ENCODE measurements at places on chromosomes 4 and X.

GRCh38 chr4:59689149-59689548 is 1511.0 kb upstream of the ADGRL3 start:
- no peak for DNase-seq

DNA sequence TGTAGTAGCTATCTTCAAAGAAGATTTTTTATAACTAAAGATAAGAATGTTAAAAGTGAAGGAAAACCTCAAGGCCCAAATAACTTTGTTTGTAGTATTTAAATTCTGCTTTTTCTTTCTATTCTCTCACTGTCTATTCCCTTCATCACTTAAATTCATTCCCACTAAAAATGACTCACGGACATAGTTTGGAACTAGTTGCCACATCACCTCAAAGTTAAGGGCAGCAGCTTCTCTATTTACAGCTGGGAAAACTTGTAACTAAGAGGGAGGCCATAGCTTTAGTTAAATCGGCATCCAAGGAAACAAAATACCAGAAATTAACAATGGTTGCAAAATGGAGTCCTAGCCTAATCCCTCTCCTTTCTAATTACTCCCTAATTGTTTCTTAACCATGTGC is 325.4 kb upstream of the MAGEB2 start:
- DNase-seq = no peak

DNA sequence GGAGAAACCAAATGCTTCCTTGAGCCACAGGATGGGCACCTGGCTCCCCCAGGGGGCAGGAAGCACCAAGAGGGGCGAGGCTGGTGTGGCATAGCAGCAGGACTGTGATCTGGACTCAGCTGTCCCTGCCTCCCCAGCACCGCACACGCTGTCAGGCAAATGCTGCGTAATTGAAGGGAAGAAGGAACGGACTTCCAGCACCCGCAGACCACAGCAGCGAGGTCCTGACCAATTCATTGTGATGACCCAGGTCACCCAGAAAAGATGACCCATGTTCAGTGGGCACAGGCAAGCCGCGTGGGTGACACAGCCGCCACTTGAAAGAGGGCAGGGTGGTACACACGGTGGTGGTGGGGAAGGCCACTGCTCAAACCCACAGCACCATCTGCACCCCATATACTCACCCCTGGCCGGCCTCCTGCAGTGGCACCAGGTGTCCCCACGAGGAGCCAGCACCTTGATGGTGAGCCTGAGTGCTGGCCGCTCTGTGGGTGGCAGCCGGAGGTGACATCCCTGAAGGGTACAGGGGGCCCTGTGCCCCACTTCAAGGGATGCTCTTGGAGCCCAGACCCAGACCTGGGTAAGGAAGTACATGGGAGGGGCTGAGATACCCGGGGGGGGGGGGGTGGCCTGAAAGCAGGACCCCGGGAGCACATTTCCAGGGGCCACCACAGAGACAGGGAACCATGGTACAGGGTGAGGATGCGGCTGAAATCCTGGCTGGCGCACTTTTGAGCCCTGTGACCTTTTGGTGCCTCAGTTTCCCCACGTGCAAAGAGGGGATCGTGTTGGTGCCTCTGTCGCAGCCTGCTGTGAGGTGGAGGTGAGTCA is 11.5 kb downstream of the NAT8L start:
- no peak for DNase-seq

DNA sequence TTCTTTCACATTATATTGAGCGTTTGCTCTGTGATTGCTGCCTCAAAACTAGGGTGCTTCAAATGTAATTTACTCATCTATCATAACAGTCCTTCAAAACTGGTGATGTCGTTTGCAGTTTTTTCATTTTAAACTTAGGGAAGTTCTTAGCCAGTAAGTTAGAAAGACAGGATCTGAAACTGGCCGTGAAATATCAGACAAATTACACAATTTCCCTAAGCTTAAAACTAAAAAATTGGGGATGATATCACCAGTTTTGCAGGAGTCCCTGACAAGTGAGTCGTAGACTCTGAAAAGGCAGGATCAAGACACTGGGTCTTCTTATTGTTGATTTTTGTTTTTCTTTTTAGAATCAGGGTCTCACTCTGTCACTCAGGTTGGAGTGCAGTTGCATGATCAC is 44.8 kb downstream of the MOB1B start:
- DNase-seq = no peak

DNA sequence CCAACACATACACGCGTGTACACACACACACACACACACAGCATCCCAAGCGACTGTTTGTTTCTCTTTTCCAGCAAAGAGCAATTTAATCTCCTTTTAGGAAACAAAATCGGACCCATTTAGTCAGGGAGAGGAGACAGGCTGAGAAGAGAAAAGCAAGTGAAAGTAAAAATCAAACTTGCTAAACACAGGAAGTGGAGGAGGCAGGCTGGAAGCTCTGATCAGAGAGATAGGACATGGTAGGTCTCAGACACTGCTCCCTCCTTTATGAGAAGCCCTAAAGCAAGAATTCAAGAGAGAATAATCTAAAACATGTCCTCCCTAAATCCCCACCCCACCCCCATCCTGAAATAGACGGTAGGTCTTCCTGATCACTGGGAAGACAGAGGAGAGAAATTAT is 62.3 kb downstream of the GPC3 start:
- DNase-seq = no peak

DNA sequence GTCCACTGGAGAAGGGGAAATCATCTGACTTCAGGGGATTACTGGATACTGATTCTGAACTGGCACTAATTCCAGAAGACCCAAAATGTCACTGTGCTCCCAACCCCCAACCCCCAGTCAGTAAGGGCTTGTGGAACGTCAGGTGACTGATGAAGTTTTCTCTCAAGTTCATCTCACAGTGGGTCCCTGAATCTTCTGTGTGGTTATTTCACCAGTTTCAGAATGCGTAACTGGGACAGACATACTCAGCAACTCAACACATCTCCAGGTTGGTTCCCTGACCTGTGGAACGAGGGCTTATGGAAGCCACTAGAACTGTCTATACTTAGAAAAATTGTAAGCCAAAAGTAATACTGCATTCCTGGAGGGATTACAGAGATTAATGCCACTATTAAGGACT is 45.3 kb downstream of the DDX60L start:
- DNase-seq = no peak

DNA sequence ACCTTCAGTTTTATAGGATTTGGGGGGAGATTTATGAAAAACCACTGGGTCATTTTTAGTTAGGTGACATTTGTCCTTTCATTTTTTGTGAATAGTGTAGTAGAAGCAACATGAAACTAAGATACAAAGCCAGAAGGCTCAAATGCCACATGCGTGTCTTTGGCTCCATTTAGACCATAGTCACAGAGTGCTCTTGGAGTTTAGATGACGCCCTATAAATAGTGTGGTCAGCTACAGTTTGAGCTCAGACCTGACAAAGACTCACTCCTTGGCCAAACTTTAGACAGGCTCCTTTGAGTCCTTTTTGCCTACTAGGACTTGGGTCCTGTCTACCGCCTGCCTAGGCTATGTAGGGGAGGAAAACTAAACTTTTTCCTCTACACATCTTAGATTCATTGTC is 16.8 kb upstream of the PAGE1 start:
- DNase-seq = no peak

GRCh38 chr4:52658641-52659000 is 480 bp downstream of the USP46 start:
- DNase-seq = no peak

GRCh38 chr4:31234901-31235300 is 514.7 kb downstream of the PCDH7 start:
- no peak for DNase-seq

- no peak for DNase-seq
Observed at GRCh38 chr4:4662230-4662629, 120.4 kb upstream of the STX18 start.

DNA sequence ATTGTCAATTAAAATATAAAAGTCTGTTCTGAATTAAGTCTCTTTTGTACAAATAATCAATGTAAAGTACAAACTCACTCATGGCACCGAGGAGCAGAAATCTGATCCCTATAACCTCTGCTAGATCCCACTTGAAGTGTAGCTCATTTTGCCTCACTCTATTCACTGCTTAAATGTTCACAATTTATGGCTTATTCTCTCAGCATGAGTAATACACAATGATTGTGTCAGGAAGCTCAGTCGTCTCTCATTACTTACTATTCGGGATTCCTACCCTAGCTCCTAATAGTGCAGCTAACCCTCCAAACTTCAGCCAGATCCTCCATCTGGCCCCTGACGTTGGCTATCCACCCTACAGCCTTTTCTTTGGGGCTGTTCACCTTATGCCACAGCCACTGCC is 4.7 kb upstream of the AMMECR1 start:
- no peak for DNase-seq

- DNase-seq = no peak
Observed at GRCh38 chr4:40231316-40231863, 34.6 kb downstream of the RHOH start.

DNA sequence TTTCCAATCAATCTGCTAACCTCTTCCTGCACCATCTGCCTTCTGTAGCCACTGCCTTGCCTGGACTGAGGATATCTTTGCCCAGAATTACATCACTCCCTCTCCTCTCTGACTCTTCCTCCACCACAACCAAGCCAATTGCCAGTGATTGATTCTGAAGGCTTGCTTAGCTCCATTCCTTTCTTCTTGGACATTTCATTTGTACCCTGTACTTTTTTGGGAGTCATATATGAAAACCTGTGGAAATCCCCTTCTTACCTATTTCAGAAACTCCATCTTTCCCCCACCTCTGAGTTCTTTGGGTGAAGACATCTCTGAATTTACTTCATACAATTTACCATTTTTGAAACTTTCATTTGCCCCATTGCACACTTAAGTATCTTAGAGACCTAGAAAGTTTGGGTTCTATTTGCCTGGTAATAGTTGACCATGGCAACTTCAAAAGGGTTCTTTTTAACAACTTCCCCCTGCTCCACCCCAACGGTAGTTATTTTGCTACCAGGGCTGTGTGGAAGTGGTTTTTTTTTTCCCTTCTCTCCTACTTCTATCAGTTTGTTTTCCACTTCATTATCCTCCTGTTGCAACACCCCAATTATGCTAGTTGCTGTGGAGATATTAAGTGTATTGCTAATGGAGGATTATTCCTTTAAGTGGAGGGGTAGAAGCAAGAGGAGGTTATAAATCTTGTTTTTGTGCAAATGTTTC is 14.3 kb downstream of the SGMS2 start:
- DNase-seq = no peak

DNA sequence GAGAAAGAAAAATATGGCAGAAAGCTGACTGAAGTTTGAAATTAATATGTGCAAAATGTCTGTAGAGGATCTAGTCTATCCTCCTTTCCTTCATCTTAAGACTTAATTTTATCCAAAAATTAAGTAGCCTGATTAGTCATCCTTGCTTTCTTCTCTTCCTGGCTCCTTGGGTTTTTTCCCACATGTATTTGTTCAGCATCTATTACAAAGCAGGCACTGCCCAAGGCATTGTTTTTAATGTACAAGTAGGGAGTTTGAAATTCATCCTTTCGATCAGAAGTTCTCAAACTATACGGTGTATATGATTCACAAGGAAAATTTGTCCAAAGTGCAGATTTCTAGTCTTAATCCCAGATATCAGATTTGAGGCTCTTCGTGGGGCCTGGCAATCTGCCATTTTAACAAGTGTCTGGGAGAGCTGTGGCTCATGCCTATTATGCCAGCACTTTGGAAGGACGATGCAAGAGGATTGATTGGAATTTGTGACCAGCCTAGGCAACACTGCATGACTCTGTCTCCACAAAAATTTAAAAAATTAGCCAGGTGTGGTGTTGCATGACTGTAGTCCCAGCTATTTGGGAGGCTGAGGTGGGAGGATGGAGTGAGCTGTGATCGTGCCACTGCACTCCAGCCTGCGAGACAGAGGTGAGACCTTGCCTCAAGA is 19.4 kb upstream of the YTHDC1 start:
- DNase-seq = no peak

DNA sequence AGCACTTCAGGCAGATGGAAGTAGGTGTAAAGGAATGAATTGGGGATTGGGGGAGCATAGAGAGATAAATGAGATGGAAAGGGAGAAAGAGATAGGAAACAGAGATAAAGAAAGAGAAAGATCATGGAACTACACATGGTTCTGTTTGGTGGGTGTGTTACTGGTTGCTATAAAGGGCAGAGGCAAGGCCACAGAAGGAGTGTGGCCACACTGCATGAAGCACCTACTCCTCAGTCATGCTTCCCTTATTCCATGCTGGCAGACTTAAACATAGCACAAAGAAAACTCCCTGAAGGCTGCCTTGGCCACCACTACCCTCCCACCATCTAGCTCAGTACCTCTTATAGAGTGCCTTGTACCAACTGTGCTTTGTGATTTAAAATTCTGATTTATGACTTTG is 56.9 kb downstream of the OPHN1 start:
- DNase-seq = no peak

GRCh38 chrX:124212622-124213021 is 119.8 kb upstream of the TEX13D start:
- DNase-seq = no peak

DNA sequence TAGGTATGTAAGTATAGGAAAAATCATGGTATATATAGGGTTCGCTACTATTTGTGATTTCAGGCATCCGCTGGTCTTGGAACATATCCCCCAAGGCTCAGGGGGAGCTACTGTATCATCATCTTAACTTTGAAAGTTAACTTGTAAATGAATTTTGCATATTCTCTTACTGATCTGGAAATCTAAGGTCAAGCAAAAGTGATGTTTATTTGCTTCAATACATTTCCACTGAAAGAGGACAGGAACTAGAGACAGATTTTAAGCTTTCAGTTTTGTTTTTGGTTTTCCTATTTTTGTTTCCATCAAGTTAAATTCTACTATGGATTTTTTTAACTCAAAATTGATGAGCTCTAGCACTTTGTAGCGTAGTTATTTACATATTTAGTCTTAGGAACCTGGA is 56.2 kb downstream of the NAF1 start:
- no peak for DNase-seq

- DNase-seq = no peak
Observed at GRCh38 chr4:64192731-64193412, 216.4 kb downstream of the TECRL start.

GRCh38 chr4:1712216-1713002 is at the start of gene SLBP:
SLBP (minus strand) TSS chr4:1712319; CDS start chr4:1712188, 131 bp downstream.
- DNase-seq = peak; percentile 97

DNA sequence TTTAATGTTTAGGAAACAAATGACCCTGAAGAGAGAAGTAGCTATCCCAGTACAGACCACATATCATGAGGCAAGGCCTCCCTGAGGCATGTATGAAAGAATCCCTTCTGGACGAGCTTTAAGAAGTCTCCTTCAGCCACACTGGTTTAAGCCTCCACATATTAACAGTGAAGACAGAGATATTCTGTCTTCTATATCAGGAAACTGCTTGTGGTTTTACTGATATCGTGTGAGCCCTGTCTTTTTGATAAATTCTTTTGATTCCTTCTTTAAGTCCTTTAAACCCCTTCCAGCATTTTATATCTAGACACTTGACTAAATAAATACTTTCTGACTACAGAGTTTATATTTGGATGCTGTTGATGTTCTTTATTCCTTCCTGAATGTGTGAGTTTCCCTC is 45.9 kb upstream of the GPC4 start:
- DNase-seq = no peak

- no peak for DNase-seq
Observed at GRCh38 chr4:89110541-89110985, 770 bp upstream of the TIGD2 start.

- DNase-seq = no peak
Observed at GRCh38 chr4:128603081-128603480, 206.4 kb upstream of the JADE1 start.

Measured in stimulated activated CD4-positive, alpha-beta T cell treated with anti-CD3 and anti-CD28 coated beads, TNF-alpha, amount 100 ng/mL, for 4 hours (primary cell).